ENCODE measurements at places on chromosomes 11 and 22.

GRCh38 chr11:70205766-70206165 lies 2.7 kb downstream of the FADD start:
- DNase-seq: no peak

DNA sequence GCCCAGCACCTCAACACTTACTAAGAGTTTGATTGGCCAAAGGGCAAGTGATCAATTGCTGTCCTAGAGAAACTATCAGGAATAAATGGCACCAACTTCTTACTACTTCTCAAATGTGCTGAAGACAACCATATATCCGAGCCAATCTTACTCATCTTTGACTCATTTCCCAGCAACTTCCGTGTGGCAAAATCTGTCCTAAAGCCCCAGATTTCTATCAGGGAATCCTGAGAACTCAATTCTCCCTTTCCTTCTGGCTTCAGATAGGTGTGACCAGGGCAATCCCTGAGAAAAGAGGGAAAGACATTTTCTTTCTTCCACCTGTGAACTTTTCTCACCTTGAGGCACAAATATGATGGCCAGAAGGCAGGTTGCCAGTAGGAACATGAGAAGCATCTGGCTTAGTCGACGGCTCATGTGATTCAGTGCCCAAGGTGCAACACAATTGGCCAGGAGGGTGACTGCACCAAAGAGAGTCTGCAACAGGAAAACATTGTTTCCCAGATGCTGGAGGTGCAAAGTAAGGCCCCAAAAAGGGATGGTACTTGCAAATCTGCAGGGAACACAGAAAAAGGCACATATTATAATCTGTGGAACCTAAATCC lies 21.8 kb upstream of the SLC22A24 start:
- DNase-seq: no peak

DNA sequence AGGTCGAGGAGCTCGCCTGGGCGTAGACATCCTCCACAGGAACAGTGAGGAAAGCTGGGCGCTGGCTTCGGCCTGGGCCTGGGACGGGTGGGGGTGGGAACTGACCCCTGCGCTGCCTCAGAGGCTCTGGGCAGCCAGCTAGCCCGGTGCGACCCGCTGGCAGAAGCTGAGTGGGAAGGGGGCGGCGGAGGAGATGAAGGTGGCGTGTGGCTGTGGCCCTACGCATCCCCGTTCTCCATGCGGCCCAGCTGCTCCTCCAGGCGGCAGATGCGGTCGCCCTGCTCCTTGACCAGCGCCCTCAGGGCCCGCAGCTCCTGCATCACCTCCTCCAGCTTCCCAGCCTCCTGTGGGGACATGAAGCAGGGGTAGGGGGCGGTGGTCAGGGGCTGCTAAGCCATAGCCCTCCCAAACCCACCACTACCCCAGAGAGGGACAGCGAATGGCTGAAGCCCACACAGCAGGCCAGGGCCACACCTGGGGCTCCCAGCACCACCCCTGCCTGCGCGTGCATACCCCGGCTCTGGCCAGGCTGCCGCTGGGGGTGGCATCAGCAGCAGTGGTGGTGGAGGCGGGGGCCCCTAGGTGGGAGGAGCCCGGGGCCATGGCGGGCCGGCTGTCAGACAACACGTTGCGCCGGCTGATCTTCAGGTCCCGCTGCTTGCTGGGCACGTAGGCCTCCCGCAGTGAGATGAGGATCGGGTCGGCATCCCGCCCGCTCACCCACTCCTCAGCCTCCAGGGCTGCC lies 848 bp upstream of the PTPRCAP start:
- no peak for DNase-seq

- no peak for DNase-seq
Observed at GRCh38 chr22:49827853-49828598, at the start of gene BRD1. BRD1 (minus strand) TSS chr22:49827873; CDS start chr22:49824317, 3,556 bp downstream.

Data from cortex of kidney (tissue), 1 donor.